ENCODE measurements at places on chromosomes 4 and X. TPM values are rescaled to one million over a fixed set of nuclear protein-coding genes. Genes with fewer than 3 reads are reported as not detected.
A peak's percentile ranks its signal among the peaks of the same experiment; 100 is the strongest.

The MAGEA9B gene
- not detected for total RNA-seq

The ADRA2C gene
- total RNA-seq = not detected

The GPM6B gene
- total RNA-seq = not detected

The ATP1B4 gene
- total RNA-seq = not detected

The VSIG4 gene
- total RNA-seq = 0.22 TPM

- H3K27ac ChIP-seq = peak overlapping the region; percentile 59
- DNase-seq = no peak
- H3K36me3 ChIP-seq = no peaks in the 10 kb centered on the region
- H3K27me3 ChIP-seq = peaks cover 24% of the 10 kb centered on the region
Observed at GRCh38 chrX:20320461-20321159, 53.9 kb upstream of the RPS6KA3 start.

GRCh38 chr4:127344071-127344470, 288.7 kb upstream of the INTU start:
- H3K36me3 ChIP-seq = no peaks in the 10 kb centered on the region
- H3K4me1 ChIP-seq = no peaks in the 10 kb centered on the region
- no peaks in the 10 kb centered on the region for H3K27me3 ChIP-seq
- H3K27ac ChIP-seq = no peak overlapping the region
- no peak for DNase-seq
- no peak overlapping the region for H3K4me3 ChIP-seq

GRCh38 chrX:130555341-130555740, 153.6 kb downstream of the RBMX2 start:
- no peak for DNase-seq
- H3K27ac ChIP-seq = no peak overlapping the region
- no peaks in the 10 kb centered on the region for H3K36me3 ChIP-seq
- H3K27me3 ChIP-seq = peaks cover 56% of the 10 kb centered on the region
- no peak overlapping the region for H3K4me3 ChIP-seq

- H3K4me1 ChIP-seq = peaks cover 7% of the 10 kb centered on the region
- no peak for DNase-seq
- H3K27ac ChIP-seq = no peak overlapping the region
- H3K4me3 ChIP-seq = no peak overlapping the region
- H3K27me3 ChIP-seq = peaks cover 16% of the 10 kb centered on the region
Observed at GRCh38 chrX:109952985-109953905, 49.7 kb upstream of the TMEM164 start.

- no peaks in the 10 kb centered on the region for H3K36me3 ChIP-seq
- H3K27me3 ChIP-seq = peaks cover 23% of the 10 kb centered on the region
- H3K27ac ChIP-seq = no peak overlapping the region
- peaks cover 6% of the 10 kb centered on the region for H3K4me1 ChIP-seq
- no peak overlapping the region for H3K4me3 ChIP-seq
Observed at GRCh38 chr4:147725673-147726072, 6.2 kb upstream of the ARHGAP10 start.

DNA sequence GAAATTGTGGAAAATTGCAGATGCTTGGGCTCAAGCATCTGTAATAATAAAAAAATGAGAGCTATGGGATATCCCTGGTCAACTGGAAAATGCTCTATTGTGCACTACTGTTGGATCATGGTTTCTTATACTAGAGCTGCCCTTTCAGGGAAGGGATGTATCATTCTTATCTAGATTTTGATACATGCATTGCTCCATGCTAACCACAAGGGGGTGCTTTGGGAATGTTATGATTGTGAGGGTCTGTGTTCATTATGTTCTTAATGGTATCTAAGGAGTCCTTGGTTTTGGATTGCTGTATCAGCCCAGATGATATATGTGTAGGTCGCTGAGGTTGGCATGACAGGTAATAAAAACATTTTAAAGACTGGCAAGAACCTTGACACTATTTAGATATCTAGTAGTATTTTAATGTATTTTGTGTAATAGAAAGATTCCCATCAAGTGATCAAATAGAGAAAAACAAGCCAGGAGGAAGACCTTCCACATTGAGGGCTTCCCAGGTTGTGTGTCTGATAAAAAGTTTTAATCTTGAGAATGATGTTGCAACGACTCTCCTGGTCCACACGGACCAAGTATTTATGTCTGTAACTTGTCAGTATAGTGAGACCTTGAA, 49.2 kb upstream of the TLR2 start:
- H3K27ac ChIP-seq = no peak overlapping the region
- H3K36me3 ChIP-seq = peaks cover 4% of the 10 kb centered on the region
- no peak overlapping the region for H3K4me3 ChIP-seq
- H3K4me1 ChIP-seq = peaks cover 9% of the 10 kb centered on the region

DNA sequence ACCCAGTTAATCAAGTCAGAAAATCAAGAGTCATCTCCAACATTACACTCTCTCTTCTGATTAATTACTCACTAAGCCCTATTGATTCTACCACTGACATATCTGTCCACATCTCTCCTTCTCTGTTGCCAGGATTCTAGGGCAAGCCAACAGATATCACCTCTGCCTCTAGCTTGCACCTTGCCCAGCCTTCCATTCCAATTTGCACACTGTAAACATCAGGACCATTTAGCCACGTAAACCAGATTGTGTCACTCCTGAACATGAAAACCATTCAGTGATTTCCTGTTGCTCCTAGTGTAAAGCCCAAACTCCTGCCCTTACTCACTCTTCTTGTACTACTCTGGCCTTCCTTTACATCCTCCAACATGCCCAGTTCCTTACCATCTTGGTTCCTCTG, 68.0 kb upstream of the PLS3 start:
- H3K36me3 ChIP-seq = no peaks in the 10 kb centered on the region
- no peaks in the 10 kb centered on the region for H3K4me1 ChIP-seq
- H3K27me3 ChIP-seq = peaks cover 20% of the 10 kb centered on the region
- no peak for DNase-seq
- H3K27ac ChIP-seq = no peak overlapping the region

GRCh38 chr4:70997546-70997945, 4.1 kb downstream of the DCK start:
- H3K4me3 ChIP-seq = peak overlapping the region; percentile 96
- H3K27ac ChIP-seq = peak overlapping the region; percentile 94
- H3K27me3 ChIP-seq = no peaks in the 10 kb centered on the region
- DNase-seq = no peak
- peaks cover 30% of the 10 kb centered on the region for H3K36me3 ChIP-seq
- H3K4me1 ChIP-seq = peaks cover 77% of the 10 kb centered on the region

GRCh38 chr4:184548648-184549341, 74.4 kb upstream of the IRF2 start:
- DNase-seq = no peak
- no peaks in the 10 kb centered on the region for H3K36me3 ChIP-seq
- H3K4me1 ChIP-seq = peaks cover 22% of the 10 kb centered on the region
- no peak overlapping the region for H3K27ac ChIP-seq

- H3K4me1 ChIP-seq = no peaks in the 10 kb centered on the region
- no peak overlapping the region for H3K27ac ChIP-seq
- H3K27me3 ChIP-seq = peaks cover 14% of the 10 kb centered on the region
- no peak overlapping the region for H3K4me3 ChIP-seq
- no peaks in the 10 kb centered on the region for H3K36me3 ChIP-seq
Observed at GRCh38 chrX:149720021-149720689, 8.3 kb downstream of the MAGEA11 start.

GRCh38 chrX:11131146-11131545, 20.0 kb downstream of the HCCS start:
- no peaks in the 10 kb centered on the region for H3K27me3 ChIP-seq
- H3K4me1 ChIP-seq = no peaks in the 10 kb centered on the region
- no peak overlapping the region for H3K27ac ChIP-seq
- no peaks in the 10 kb centered on the region for H3K36me3 ChIP-seq
- DNase-seq = no peak

DNA sequence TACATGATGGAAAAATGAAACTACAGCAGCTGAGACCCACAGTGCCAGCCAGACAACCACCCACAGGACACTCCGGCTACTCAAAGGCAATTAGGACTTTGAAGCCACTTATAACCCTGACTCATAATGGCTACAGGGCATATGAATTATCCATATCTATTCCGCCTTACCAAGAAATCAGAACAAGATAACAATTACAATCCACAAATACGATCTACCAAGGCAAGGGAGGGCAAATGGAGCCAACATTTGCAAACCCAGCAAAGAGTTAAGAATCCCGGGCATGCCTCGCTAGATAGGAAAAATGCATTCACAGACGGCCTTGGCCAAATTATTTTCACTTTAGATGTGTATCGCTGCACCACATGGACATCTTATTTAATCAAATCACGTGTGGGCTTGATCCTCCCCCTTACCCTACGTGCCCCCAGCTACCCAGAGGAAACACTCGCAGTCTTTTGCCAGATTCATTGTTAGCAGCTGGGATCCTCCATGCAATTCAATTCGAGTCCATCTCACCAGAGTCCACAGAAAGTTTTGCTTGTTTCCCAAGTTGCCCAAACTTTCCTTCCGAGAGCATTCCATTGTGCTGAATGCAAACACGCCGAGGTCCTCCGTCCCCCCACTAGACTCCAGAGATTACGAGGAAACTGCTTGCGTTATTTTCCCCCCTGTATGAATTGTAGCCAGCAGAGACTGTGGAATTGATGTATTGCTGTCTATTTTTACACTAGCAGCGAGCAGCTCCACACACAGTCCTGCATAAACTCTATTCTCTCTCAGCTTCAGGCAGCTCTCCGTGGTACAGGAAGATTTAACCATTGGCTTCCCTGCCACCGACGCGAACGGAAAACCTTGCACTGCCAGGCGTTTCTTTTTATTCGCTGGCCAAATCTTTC, 1.2 kb downstream of the PPARGC1A start:
- H3K36me3 ChIP-seq = no peaks in the 10 kb centered on the region
- H3K4me3 ChIP-seq = peak overlapping the region; percentile 35
- H3K27me3 ChIP-seq = peaks cover 29% of the 10 kb centered on the region
- DNase-seq = no peak

GRCh38 chrX:143466130-143466529, 51.1 kb downstream of the SPANXN3 start:
- no peak for DNase-seq

DNA sequence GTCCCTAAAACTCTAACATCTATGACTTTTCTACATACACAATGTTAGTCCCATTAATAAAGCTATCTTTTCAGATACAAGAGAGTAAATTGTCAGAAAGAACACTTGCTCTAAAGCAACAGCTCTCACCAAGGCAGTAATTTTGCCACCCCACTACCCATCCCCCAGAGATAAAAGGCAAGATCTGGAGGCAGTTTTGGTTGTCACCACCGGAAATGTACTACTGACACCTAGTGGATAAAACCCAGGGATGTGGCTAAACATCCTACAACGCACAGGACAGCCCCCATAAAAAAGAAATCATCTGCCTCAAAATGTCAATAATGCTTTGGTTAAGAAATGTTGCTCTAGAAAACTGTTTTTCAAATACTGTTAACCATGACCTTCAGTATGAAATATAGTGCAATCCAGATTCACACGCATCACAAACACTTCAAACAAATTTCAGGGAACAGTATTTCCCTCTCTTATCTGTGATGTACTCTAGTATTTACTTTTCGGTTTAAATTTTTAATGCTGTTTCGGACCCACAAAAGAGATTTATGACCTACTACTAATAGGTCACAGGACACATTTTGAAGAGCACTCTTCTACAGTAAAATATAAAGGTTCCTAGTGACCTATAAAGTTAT, 5.1 kb downstream of the FBXL5 start:
- no peaks in the 10 kb centered on the region for H3K27me3 ChIP-seq
- DNase-seq = peak; percentile 63
- H3K4me1 ChIP-seq = peaks cover 62% of the 10 kb centered on the region
- H3K36me3 ChIP-seq = peaks cover 4% of the 10 kb centered on the region
- peak overlapping the region; percentile 66 for H3K27ac ChIP-seq
- peak overlapping the region; percentile 59 for H3K4me3 ChIP-seq

- H3K4me1 ChIP-seq = no peaks in the 10 kb centered on the region
- no peaks in the 10 kb centered on the region for H3K36me3 ChIP-seq
- no peak overlapping the region for H3K27ac ChIP-seq
- peaks cover 18% of the 10 kb centered on the region for H3K27me3 ChIP-seq
Observed at GRCh38 chrX:154850957-154851611, 16.6 kb upstream of the SMIM9 start.

- peaks cover 11% of the 10 kb centered on the region for H3K4me1 ChIP-seq
- no peaks in the 10 kb centered on the region for H3K27me3 ChIP-seq
- no peak overlapping the region for H3K4me3 ChIP-seq
- H3K36me3 ChIP-seq = peaks cover 5% of the 10 kb centered on the region
- no peak for DNase-seq
- no peak overlapping the region for H3K27ac ChIP-seq
Observed at GRCh38 chrX:44972132-44972531, 99.1 kb downstream of the KDM6A start.

DNA sequence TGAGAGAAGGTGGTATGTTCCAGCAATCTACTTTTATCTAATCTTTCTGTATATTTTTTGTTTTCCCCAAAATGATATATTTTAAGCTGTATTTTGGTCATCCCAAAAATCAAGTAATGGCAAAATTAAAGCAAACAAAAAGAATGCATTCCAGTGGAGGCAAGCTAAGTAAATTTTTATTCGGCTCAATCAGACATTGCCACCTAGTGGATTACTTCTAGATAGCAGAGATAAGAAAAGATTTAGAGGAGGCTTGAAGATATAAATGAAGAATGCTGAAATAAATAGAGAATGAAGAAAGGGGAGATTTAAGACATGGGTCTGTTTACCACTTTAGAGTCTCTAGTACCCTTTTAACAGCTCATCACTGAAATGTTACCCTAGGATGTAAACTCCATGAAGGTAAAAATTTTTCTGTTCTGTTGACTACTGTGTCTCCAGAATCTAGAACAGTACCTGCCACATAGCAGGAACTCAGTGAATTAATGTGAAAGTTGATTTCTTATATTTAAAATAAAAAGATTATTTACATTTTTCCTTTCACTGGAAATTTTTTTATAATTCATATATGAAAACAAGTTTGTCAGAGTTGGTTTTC, 110.9 kb upstream of the ANK2 start:
- H3K4me1 ChIP-seq = no peaks in the 10 kb centered on the region
- H3K27me3 ChIP-seq = peaks cover 23% of the 10 kb centered on the region
- H3K36me3 ChIP-seq = no peaks in the 10 kb centered on the region

DNA sequence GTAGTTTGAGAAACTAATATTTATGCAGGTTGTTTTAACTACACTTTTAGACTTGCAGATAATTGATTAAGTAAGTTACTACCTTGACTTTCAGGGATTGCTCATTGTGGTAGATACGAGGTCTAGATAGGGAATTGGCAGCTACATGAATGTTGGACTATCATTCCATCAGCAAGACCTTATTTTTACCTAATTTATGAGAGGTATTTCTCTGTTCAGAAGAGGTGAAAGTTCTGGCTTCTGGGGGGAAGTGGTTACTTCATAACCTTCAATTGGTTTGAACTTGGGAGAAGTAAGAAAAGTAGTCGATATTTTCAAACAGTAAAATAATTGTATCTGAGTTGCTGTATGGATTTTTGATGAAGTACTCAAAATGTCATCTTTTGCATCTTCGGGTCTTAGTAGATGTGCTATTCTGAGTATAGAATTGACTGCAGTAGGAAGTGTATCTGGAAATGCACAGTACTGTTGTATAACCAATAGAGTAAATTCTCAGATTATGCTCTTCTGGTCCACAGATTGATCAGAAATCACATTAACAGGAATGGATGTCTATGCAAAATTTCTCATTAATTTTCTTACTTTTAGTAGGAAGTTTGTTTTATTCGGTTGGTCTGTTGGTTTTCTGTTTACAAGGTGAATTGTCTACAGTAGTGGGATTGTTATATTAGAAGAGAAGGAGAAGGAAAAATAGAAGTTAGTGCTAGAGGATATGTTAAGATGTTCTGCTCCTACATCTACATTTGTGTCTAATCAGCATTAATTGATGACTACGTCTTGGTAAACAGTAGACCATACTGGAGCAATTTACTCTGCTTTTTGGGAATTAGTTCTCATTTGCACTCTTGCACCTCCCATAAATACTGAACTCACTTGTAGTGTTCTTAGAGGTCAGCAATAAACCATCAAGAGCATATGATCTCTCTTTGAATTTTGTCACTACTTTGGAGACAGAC, 3.0 kb downstream of the NFKB1 start:
- no peak for DNase-seq
- H3K4me3 ChIP-seq = peak overlapping the region; percentile 98
- H3K4me1 ChIP-seq = peaks cover 60% of the 10 kb centered on the region
- H3K36me3 ChIP-seq = peaks cover 15% of the 10 kb centered on the region

Data from activated T-cell treated with anti-CD3 and anti-CD28 coated beads, Interleukin-2, amount 50 U/mL, for 72 hours (primary cell).